ENCODE measurements at places on chromosomes 4 and X.

- no peak for DNase-seq
These were observed 26.2 kb downstream of the TMEM144 start for GRCh38 chr4:158236304-158237030.

- DNase-seq = no peak
These were observed 337.3 kb upstream of the HS3ST1 start for GRCh38 chr4:11765849-11766453.

DNA sequence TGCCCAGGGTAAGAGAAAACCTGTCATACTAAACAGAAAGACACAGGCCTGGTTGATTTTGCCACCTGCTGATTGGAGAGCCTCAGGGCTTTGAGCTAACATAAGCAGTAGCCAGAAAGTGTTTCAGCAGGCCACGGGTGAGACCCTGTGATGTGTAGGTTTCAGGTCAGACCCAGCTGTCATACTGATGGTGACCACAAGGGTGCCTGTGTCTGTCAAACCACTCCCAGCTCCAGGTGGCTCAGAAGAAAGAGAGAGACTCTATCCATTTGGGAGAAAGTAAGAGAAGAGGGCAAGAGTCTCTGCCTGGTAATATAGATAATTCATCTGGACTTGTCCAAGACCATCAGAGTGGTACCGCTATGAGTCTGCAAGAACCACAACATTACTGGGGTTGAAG, 72.8 kb upstream of the NLRP2B start:
- DNase-seq = no peak

DNA sequence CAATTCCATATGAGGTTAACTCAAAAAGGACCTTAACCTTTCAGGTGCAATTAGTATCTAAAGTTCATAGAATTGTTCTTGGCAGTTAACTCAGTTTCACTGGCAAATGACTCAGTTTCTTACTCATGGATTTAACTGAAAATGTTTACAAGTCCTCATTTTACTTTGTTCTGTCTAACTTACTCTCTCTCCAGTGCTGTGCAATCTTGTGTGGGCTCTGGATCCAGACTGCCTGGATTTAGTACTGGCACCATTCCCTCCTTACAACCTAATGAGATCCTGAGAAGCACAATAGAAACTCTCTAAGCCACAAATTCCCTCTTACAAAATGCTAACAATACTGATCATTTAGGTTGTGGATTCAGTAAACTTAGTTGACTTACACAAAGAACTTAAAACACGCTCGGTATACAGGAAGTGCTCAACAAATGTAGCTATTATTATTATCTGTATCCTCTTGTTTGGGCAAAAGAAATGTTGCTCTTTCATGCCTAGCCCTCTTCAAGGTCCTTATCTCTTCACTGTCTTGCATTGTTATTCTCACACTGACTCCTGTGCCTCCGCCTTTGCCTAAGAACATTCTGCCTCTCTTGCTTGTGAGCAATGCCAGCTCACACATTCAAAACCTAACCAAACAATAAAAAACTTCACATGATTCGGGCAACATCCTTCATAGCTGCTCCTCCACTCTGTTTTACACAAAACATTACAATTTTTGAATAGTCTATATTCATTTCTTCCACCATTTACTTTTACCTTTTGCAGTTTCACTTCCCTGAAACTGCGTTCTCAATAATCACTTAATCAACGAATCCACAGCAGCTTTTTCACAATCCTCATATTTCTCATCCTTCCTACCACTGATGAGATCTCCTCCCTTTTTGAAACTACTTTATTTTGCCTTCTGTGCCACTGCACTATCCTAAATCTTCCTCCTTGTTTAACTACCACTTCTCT, 91.8 kb downstream of the PDE5A start:
- DNase-seq = no peak

DNA sequence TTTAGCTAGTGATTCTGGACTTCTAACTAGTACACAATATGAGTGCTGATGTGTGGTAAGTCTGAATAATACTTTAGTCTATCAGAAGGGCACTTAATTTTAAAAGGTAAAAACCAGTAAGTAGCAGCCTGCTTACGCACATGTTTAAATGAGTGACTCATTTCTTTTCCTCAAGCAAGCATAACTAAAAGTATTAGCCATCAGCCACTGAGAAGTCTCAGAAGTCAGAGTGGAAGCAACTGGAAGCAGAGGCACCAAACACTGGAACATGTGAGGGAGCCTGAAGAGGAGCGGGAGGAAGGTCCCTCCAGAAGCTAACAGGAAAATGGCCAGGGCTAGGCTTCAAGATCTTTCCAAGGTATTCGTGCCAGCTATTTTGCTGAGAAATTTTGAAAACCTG, 257.7 kb downstream of the RAPGEF2 start:
- DNase-seq = no peak

GRCh38 chrX:118128724-118129123, 12.1 kb upstream of the KLHL13 start:
- no peak for DNase-seq

GRCh38 chrX:13983734-13984133, 46.0 kb downstream of the GEMIN8 start:
- no peak for DNase-seq

- DNase-seq = no peak
These were observed 75.7 kb downstream of the AGTR2 start for GRCh38 chrX:116246261-116246660.

DNA sequence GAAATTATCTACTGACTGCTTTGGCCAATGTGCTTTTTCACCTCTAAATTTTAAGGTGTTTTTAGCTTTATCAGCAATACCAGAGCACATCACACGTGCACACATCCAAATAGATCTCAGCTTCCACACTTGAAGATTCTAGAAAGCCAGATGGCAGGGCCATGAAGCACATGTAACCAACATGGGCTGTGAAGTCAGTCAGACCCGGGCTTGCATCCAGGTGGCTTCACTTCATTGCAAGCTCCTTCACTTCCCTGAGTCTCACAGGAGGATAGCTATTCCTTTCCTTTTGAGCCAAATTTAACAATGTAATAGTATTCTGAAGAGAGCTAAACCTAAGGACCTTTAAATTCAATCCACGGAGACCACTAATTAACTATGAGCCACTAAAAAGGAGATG, 86.5 kb downstream of the SH3RF1 start:
- no peak for DNase-seq

DNA sequence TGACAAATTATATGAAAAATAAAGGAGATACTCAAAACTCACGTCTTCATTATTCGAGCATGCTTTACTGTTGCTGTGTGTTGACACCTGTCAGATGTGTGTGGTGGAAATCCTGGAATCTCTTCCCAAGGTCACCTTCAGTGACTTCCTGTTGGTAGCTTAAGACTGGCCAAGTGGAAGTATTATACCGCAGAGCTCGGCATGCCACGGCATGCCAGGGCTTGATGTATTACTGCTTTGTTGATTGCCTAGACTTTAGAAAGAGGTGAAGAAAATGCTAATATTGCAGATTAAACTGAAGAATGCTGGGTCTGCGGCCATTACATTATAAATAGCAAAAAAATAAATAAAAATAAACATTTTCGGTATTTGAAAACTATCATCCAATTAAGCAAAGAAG, 4.6 kb downstream of the TREX2 start:
- DNase-seq = no peak

GRCh38 chr4:54861201-54861600, 203.4 kb downstream of the KIT start:
- DNase-seq = no peak

DNA sequence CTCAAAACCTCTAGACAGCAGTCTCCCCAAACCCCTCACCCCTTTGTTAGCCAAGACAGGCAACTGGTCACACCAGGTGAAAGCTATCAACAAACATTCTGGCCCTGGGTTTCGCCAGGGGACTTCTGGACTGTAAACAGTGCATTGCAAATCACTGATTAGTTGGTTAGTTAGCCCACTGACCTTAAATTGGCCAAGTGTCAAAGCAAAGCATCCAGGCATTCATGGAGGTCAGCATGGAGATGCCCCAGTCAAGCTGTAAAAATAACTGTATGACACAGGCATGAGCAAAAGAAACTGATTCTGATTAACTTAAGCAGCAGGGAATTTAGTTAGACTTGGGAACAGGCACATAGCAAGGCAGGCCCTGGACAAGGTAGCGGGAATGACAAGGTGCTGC, 156.0 kb upstream of the TTC29 start:
- DNase-seq = no peak

DNA sequence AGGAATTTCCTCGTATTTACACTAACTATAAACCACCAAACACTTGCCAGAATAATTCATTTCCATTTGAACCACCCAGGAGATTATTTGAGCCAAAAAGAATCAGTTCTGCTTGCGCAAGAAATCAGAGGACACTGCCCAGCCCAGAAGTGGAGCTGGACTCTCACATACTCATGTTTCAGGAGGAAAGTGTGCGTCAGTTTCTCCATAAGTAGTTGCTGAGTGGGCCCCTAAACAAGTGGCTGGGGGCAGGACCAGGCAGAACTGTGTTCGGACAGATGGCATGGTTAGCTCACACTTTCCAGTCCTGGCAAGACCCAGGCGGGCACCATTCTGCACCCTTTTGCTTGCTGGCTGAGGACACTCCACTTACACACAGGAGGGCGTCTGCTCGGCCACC, 38.8 kb downstream of the BTC start:
- DNase-seq = no peak

DNA sequence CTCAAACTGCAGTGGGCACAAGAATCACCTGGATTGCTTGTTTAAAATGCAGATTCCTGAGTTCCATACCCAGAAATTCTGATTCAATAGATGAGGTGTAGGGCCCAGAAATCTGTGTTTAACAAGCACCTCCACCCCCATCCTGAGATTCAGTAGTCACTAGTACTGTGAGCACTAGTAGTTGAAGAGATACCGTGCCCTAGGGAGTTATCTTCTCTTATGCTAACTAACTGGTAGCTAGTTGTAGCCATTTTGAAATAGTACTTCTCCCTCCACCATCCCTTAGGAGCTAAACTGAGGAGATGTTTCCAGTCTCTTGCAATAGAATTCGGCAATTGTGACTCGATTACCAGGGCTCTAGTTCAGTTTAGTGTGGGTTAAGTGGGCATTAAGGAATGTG, 18.4 kb downstream of the KLHL34 start:
- DNase-seq = no peak

- DNase-seq = no peak
These were observed 52.7 kb downstream of the SPINK2 start for GRCh38 chr4:56768763-56769162.

GRCh38 chrX:40418146-40418812, 162.5 kb upstream of the ATP6AP2 start:
- no peak for DNase-seq

DNA sequence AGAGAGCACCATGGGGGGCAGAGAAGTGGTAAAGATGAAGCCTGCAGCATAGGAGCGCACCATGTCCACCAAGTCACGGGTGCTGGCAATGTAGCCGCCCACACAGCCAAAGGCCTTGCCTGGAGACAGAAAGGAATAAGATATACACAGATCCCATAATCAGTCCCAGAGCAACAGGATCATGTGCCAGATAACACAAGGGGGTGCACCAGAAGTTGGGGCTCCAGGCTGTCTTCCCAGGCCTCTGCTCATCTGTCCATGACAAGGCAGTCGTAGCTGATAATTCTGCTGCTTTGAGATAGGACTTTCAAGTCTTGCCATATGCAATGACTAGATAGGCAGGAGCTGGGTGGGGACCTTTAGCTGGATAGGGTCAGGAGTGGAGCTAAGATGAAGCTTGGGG, 14.7 kb downstream of the APEX2 start:
- DNase-seq = no peak

DNA sequence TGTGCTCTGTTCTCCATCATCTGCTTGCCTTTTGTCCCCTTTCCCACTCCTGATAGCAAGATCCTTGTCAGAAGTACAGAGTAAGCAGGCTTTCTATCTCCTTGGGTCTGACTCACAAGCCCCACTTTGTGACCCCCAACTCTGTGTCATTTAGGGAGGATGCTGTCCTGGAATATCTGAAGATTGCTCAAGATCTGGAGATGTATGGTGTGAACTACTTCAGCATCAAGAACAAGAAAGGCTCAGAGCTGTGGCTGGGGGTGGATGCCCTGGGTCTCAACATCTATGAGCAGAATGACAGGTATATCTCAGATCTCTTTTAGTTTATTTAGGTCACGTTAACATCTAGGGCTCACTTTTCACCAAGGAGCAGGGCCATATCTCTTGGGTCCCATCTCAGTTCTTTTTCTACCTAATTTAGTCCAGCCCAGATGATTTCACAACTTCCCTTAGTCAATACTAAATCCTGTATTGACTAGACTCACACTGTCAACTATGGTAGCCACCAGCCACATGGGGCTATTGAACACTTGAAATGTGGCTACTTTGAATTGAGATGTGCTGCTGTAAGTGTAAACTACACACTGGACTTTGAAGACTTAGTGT, 64.3 kb downstream of the MSN start:
- no peak for DNase-seq

DNA sequence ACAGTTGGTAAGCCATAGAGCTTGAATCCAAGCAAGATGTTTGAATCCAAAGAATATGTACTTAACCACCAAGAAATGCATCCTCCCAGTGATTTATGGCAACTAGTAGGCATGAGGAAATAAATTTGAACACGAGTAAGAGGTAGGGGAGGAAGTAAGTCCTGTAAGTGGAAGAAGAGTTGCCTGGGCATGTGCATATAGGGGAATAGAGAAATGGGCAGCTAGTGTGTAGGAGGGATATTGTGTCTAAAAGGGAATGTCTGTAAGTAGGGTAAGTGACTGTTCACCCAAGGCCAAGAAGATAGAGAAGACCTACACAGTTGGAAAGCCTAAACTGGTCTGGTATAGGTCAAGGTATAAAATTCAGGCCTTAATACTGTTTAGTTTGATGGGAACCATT, 4.6 kb downstream of the SH3BGRL start:
- DNase-seq = no peak

DNA sequence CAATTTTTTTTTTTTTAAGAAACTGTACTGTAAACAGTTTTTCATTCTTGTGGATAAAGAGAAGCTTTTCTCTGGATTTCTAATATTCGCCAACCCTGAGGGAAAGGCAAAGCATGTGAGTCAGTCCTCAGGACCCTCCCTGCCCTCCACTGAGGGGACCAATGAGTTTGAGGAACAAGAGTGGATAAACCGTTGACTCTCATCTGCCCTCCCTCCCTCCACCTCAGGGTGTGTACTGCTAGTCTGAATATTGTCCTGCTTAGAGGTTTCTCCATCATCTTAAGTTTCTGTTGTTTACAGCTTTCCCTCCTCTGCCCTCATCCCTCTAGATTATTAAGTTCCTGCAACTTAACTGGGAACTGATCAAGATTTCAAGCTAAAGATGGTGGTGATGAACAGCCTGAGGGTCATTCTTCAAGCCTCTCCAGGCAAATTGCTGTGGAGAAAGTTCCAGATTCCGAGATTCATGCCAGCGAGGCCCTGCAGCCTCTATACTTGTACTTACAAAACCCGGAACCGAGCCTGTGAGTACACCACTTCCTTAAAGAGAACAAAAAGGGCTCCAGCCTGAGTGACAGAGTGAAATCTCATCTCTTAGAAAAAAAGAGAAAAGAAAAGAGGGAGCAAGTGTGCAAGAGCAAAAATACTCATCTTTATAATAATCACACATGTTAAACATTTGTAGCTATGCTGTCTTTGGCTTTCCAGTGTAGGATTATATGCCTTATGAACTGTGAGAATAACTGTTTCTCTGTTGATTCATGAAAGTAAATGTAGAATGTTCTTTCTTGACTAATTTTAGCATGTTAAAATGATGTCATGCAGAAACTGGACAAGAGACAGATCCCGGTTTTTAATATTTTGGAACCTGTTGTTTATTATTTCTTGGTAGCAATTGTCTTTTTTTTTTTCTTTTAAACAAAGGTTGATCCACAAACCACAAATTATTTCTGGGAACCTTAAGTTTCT, 11.9 kb downstream of the CA5B start:
- DNase-seq = no peak

- DNase-seq = no peak
These were observed 66.2 kb downstream of the IRF2 start for GRCh38 chr4:184408021-184408683.

- no peak for DNase-seq
These were observed 58.8 kb upstream of the FAAH2 start for GRCh38 chrX:57227691-57228090.
